Activated CD4-positive, alpha-beta T cell treated with anti-CD3 and anti-CD28 coated beads for 36 hours (primary cell): ENCODE measurements at places on chromosomes 3 and 15.
A peak's percentile ranks its signal among the peaks of the same experiment; 100 is the strongest.

- no peak overlapping the region for H3K27ac ChIP-seq
- DNase-seq = no peak
- H3K4me1 ChIP-seq = no peaks in the 10 kb centered on the region
- H3K36me3 ChIP-seq = no peaks in the 10 kb centered on the region
- no peak overlapping the region for H3K4me3 ChIP-seq
Observed at GRCh38 chr3:139894643-139894989, 40.4 kb upstream of the CLSTN2 start.

GRCh38 chr3:24197809-24198208, 252.7 kb downstream of the NR1D2 start:
- no peak overlapping the region for H3K4me3 ChIP-seq
- H3K27ac ChIP-seq = no peak overlapping the region
- H3K4me1 ChIP-seq = no peaks in the 10 kb centered on the region

DNA sequence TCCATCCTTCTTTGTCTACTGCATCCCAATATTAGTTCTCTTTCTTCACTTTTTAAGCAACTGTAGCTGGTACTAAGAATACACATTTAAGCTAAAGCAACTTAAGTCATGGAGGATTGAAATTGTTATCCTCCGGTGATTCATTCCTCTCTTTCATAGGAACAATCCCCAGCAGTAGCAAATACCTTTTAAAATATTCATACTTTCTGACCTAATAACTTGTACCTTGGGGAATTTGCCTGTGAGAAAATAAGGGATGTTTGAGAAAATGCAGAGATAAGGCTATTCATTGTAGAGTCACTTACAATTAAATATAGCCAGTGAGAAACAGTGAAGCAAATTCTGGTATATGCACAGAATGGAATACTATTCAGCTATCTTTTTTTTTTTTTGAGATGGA, 66.0 kb downstream of the VPS13C start:
- H3K4me3 ChIP-seq = no peak overlapping the region
- H3K4me1 ChIP-seq = peaks cover 5% of the 10 kb centered on the region
- no peak for DNase-seq
- peaks cover 50% of the 10 kb centered on the region for H3K36me3 ChIP-seq
- no peaks in the 10 kb centered on the region for H3K27me3 ChIP-seq

DNA sequence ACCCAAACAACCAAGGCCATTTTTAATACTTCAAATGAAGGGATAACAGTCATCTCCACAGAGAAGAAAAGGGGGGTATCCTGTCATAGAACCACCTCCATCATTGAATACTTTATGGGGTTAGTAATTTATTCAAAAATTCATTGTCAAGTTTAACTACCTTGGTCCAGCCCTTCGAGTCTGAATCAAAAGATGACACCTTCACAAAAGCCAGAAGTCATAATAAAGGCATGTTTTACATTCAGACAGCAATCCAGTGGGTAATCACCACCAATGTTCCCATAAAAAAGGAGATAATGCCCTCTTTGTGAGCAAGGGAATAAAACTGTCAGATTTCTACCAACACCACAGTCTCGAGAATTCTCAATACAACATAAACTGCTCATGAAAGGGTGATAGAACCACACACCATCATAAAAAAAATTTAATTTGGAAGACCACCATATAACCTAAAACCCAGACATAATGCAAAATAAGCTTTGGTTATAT, 145.6 kb upstream of the ZBTB20 start:
- H3K27ac ChIP-seq = no peak overlapping the region
- no peaks in the 10 kb centered on the region for H3K27me3 ChIP-seq
- H3K4me1 ChIP-seq = no peaks in the 10 kb centered on the region
- no peak for DNase-seq

- peaks cover 22% of the 10 kb centered on the region for H3K27me3 ChIP-seq
- H3K4me3 ChIP-seq = no peak overlapping the region
- H3K36me3 ChIP-seq = no peaks in the 10 kb centered on the region
Observed at GRCh38 chr15:39511000-39511915, 69.6 kb upstream of the THBS1 start.

- no peak for DNase-seq
- peaks cover 2% of the 10 kb centered on the region for H3K4me1 ChIP-seq
- H3K27me3 ChIP-seq = peaks cover 14% of the 10 kb centered on the region
- no peaks in the 10 kb centered on the region for H3K36me3 ChIP-seq
Observed at GRCh38 chr3:101038880-101039279, 45.7 kb upstream of the ABI3BP start.

- H3K27me3 ChIP-seq = no peaks in the 10 kb centered on the region
- H3K4me3 ChIP-seq = no peak overlapping the region
- H3K36me3 ChIP-seq = no peaks in the 10 kb centered on the region
- no peak for DNase-seq
- H3K27ac ChIP-seq = no peak overlapping the region
- H3K4me1 ChIP-seq = peaks cover 7% of the 10 kb centered on the region
Observed at GRCh38 chr3:12768579-12769527, 9.8 kb upstream of the TMEM40 start.

DNA sequence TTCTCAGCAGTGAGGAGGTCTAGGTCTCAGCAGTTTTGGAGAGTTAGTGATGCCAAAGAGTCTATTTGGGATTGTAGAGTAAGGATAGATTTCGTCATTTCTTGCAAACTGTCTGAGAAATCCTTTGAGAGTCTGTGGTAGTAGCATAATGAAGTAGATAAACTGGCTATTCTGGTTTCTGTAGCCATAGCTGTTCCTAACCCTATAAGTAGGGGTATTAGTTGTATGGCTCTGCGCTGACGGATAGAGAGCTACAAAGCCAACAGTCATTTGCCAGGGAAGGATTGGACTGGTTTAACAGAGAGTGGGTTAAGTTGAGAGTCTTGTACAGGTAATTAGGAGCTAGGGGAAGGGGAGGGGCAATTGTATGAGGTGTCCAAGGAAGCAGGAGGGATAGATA, 50.6 kb downstream of the KLHDC8B start:
- H3K27me3 ChIP-seq = no peaks in the 10 kb centered on the region
- DNase-seq = no peak
- H3K4me3 ChIP-seq = no peak overlapping the region
- H3K27ac ChIP-seq = no peak overlapping the region
- H3K36me3 ChIP-seq = no peaks in the 10 kb centered on the region

- no peaks in the 10 kb centered on the region for H3K27me3 ChIP-seq
- DNase-seq = no peak
- H3K4me3 ChIP-seq = no peak overlapping the region
- peak overlapping the region; percentile 66 for H3K27ac ChIP-seq
- peaks cover 4% of the 10 kb centered on the region for H3K4me1 ChIP-seq
Observed at GRCh38 chr15:75380773-75381172, 12.4 kb upstream of the MAN2C1 start.

- H3K4me3 ChIP-seq = no peak overlapping the region
- no peaks in the 10 kb centered on the region for H3K4me1 ChIP-seq
- no peak overlapping the region for H3K27ac ChIP-seq
- no peak for DNase-seq
Observed at GRCh38 chr3:59180006-59180405, 130.2 kb upstream of the CFAP20DC start.

DNA sequence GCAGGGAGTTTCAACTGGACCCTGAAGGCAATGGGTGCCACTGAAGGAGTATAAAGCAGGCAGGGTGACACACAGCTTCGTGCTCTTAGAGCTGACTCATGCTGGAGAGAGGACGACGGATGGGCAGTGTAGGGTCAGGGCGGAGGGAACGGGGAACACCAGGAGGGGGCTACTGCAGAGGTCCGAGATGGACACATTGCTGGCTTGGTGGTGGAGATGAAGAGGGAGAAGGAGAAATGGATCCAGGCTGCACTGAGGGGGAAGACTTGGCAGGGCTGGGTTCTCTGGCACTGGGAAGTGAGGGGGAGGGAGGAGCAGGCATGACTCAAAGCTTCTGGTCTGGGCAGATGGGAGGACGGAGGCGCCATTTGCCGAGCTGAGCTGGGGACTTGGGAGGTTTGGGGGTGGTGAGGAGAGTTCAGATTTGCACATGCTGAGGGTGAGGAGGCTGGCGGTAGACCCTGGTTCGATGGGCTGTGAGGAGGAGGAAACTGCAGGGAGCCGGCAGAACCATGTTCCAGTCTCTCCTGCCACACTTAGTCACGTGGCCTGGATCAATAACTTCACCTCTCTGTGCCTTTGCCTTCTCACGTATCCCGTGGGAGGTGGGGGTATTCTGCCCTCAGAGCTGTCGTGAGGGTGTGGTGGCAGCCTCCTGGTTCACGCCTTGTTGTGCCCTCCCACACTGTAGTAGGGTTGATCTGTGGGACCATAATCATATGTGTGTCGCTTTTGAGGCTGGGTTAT, 4.6 kb upstream of the KCTD6 start:
- peaks cover 6% of the 10 kb centered on the region for H3K27me3 ChIP-seq
- H3K36me3 ChIP-seq = no peaks in the 10 kb centered on the region
- DNase-seq = no peak
- H3K27ac ChIP-seq = no peak overlapping the region
- H3K4me3 ChIP-seq = no peak overlapping the region
